ENCODE measurements at places on chromosomes 5 and 9.
A peak's percentile ranks its signal among the peaks of the same experiment; 100 is the strongest.

DNA sequence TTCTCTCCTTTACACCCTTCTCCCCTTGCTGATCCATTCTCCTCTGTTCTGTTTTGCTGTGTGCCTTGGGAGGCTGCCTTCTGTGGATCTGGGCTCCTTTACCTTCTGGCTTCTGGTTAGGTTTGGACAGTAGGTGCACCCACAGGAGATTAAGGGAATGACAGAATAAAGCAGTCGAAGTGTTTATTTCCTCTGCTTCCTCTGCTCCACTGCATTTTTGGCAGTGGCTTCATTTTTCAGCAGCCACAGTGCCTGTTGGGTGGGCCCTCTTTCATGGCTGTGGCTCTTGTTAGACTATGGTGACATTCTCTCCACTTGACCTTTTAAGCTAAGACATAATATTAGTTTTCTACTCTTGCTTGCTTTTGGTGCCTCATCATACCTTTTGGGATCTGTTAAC is 144.1 kb downstream of the CCDC171 start:
- DNase-seq, result no peak

DNA sequence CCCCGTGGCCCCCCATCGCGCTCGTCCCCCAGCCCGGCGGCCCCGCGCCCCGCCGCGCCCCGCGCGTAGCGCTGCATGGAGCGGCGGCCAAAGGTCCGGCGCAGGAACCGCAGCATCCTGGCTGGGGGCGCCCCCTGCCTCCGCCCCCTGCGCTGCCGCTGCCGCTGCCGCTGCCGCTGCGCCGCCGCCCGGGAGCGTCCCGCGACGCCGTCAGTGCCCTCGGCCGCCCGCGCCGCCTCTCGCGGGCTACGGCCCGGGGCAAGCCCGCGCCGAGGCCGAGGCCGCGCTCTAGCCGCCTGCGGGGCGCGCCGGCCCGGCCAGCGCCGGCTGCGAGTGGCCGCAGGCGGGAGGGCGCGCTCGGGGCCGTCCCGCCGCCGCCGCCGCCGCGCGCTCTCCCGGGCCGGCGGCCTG is 523 bp downstream of the EPB41L4B start:
- DNase-seq, result peak; percentile 39

DNA sequence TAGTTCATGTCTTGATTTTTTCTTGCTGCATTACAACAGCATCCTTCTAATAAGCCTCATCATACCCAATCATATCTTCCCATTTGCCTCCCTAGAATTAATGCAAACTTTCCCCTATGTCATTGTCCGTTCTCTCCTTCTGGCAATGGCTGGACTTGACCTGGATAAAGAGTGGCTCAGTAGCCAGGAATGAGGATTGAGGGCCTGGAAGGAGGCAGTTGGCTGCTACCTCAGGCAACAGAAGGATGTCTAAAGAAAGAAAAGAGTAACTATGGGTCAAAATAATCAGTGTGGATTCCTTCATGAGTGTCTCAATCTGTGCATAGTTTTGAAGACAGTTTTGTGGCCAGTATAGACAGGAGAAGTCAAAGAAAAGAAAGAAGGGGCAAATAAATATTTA is 209.6 kb downstream of the TRPM3 start:
- no peak for DNase-seq

DNA sequence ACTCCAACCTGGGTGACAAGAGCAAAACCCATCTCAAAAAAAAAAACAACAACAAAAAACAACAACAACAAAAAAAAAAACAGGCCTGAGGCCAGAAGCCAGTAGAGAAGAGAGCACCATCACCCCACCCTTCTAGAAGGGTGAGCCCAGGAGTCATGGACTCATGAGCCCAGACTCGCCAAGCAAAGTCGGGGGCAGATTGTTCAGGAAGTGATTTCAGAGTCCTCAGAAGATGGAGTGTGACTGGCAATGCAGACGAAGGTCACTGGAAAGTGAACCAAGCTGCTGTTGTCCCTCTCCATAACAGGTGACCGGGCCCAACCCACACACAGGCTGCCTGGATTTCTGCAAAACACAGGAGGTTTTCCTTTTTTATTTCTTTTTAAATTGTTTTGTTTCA is 9.0 kb upstream of the WDR38 start:
- no peak for DNase-seq

GRCh38 chr9:103734471-103734870 is 359.6 kb upstream of the SMC2 start:
- DNase-seq, result no peak

GRCh38 chr9:70035691-70036090 is 8.0 kb upstream of the MAMDC2 start:
- no peak for DNase-seq

- DNase-seq, result no peak
Observed at GRCh38 chr9:38004809-38005560, 64.0 kb downstream of the SHB start.

GRCh38 chr9:109460576-109460975 is 37.5 kb downstream of the PTPN3 start:
- DNase-seq, result no peak

DNA sequence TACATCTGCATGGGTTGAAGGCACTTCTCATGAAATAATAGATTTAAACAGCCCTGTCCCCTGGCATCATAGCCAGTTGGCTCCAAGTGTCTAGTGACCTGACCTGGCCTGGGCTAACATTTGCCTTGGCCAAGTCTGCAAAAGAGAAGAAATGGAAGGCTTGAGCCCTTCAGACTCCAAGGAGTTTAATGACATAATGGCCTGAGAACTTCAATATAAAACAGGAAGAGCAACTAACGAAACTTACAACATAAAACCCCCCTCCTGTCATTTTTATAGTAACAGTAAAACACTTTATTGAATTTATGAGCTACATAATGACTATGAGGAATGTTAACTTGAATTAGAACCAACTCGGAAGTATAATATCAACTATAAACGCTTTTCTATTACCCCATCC is 218.8 kb upstream of the TBCA start:
- DNase-seq, result no peak

DNA sequence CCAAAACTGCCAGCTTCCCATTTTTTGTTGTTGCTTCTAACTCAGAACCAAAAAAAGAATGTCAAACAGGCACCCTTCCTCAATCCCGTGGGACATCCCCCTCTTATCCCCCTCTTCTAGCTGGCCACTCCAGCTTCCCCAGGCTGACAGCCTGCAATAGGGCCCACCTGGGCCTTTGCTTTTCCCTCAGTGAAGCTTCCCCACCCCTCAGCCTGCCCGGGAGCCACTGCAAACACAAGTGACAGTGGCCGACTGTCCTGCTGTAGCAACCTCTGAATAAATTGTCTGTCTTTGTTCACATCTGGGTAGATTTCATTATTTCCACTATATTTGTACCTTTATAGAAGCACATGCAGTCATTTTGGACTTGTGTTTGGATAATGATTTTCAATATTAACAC is 245.3 kb downstream of the GADD45G start:
- DNase-seq, result no peak

DNA sequence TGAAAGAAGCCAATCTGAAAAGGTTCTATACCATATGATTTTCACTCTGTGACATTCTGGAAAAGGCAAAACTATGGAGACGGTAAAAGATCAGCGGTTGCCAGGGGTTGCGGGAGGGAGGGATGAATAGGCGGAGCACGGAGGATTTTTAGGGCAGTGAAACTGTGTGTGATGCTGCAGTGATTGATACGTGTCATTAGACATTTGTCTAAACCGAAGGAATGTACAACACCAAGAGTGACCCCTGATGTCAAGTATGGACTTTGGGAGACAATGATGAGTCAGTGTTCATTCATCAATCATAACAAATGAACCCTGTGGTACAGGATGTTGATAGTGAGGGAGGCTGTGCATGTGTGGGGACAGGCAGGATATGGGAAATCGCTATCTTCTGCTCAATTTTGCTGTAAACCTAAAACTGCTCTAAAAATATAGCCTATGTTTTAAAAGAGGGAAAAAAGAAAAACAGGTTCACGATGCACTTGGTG is 34.4 kb downstream of the ERGIC1 start:
- no peak for DNase-seq

GRCh38 chr5:54905942-54906537 is 79.4 kb downstream of the ESM1 start:
- DNase-seq, result no peak

- no peak for DNase-seq
Observed at GRCh38 chr5:149282966-149283332, 11.3 kb downstream of the AFAP1L1 start.

DNA sequence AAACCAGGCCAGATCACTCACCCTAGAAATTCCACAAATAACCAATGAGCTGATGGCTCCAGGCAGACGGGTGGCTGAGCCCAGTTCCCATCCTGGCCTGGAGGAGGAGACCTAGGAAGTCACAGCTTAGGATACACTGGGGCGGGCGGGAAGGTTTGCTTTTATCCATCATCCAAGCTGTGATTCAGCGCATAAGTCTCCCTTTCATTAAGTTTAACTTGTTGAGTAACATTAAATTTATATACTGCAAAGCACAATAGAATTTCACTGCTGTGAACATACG is 55.7 kb downstream of the THBS4 start:
- no peak for DNase-seq

GRCh38 chr5:75245023-75245422 is 8.3 kb upstream of the ANKRD31 start:
- DNase-seq, result no peak

DNA sequence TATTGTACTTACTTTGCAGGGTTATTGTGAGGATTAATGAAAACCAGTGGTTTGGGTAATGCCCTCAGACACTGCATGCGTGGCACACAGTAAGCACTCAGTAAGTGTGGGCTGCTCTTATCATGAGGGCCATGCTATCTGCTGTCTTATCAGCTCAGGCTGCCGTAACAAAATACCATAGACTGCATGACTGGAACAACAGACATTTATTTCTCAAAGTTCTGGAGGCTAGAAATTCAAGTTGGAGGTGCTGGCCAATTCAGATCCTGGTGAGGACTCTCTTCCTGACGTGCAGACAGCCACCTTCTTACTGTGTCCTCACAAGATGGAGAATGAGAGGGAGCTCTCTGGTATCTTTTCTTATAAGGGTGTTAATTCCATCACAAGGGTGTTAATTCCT is 23.9 kb upstream of the SH3PXD2B start:
- DNase-seq, result no peak

DNA sequence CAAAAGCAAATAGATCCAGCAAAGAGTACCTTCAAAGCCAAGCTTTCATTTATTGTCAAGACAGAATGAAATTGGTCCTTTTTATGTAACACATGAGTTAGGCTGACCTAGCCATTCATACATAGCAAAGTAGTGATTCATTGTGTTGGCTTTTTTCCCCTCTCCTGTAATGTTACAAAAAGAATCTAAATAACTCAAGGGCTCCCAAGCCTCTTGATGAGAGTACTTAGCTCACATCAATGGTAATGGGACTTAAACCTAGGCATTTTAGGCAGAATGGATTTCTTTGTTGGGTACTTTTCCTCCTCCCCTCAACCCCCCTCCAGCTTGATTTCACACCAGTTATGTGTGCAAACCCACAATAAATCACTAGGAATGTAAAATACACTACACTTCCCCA is 123.7 kb downstream of the EBF1 start:
- no peak for DNase-seq

DNA sequence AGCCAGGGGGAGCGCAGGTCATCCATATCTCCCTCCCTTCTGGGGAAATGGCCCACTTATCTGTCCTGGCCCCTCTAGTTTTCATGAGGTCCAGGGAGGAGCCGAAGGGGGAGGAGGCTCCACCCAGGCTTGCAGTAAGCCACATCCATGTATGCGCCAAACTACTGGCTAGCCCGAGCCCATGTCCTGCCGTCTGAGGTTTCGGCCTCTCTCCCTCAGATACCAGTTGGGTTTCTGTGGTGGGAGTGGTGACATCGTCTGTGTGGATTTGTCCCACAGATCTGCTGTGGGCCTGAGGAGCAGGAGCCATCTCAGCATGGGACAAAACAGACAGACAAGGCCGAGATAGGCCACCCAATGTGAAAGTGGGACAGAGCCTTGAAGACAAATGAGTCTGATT is 78.3 kb upstream of the ORM1 start:
- peak; percentile 42 for DNase-seq

- no peak for DNase-seq
Observed at GRCh38 chr9:69577123-69577522, 95.0 kb downstream of the APBA1 start.

- no peak for DNase-seq
Observed at GRCh38 chr5:151228986-151229385, 5.1 kb upstream of the CCDC69 start.

- DNase-seq, result no peak
Observed at GRCh38 chr9:97751531-97751930, 54.4 kb upstream of the XPA start.

DNA sequence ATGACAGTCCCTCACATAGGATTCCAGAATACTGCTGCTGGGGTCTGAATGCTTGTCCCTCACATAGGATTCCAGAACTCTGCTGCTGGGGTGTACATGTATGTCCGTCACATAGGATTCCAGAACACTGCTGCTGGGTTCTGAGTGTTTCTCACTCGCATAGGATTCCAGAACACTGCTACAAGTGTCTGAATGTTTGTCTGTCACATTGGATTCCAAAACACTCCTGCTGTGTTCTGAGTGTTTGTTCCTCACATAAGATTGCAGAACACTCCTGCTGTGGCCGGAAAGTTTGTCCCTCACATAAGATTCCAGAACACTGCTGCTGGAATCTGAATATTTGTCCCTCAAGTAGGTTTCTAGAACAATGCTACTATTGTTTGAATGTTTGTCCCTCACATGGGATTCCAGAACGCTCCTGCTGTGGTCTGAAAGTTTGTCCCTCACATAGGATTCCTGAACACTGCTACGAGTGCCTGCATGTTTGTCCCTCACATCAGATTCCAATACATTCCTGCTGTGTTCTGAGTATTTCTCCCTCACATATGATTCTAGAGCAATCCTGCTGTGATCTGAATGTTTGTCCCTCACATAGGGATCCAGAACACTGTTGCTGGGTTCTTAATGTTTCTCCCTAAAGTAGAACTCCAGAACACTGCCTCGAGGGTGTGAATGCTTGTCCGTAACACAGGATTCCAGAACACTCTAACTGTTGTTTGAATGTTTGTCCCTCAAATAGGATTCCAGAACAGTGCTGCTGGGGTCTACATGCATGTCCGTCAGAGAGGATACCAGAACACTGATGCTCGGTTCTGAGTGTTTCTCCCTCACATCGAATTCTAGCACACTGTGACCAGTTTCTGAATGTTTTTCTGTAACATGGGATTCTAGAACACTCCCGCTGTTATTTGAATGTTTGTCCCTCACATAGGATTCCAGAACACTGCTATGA is 200.4 kb downstream of the FOXD4L6 start:
- no peak for DNase-seq

- no peak for DNase-seq
Observed at GRCh38 chr5:40166802-40167201, 512.9 kb upstream of the PTGER4 start.

GRCh38 chr5:179534431-179534830 is 15.9 kb upstream of the RUFY1 start:
- no peak for DNase-seq

DNA sequence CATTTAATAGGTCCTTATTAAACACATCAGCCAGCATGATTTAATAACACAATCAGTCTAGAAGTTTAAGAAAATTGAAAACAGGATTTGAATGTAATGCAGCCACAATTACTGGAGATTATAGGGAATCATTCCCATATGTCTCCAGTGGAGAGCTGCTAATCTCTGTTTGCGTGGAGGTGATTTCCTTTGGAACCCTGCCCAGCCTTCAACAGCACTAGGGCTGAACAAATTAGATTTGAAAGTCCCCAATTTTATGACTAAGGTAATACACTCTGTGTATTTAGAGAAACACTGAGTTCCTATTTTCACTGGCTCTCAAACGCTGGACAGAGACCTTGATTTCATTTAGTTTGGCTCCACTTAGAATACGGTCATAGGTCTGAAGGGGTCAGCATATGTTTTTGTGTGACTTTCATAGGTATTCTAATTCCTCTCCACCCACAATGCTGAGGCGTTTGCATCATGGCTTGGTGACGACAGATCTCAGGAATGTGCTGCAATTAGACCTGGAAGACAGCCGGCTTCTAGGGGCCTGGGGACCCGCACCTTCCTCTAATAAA is 508.3 kb downstream of the EBF1 start:
- DNase-seq, result no peak
